ENCODE measurements at places on chromosomes 2 and 18.

DNA sequence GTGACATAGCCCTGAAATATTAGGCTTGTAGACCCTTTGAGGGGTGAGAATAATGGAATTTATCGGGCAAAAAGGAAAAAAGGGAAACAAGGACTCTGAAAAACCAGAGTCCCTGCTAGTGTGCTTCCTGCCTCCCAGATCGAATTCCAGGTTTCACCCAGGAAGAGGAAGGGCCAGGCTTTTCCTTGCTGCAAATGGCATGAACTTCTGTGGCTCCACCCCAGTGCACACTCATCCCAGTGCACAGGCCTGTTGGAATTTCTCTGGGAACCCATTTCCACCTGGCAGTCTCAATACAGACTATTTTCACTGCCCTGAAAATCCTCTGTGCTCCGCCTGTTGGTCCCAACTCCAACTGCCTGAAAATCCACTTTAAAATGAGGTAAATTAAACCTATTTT, 29.9 kb downstream of the C18orf54 start:
- no peak for DNase-seq

DNA sequence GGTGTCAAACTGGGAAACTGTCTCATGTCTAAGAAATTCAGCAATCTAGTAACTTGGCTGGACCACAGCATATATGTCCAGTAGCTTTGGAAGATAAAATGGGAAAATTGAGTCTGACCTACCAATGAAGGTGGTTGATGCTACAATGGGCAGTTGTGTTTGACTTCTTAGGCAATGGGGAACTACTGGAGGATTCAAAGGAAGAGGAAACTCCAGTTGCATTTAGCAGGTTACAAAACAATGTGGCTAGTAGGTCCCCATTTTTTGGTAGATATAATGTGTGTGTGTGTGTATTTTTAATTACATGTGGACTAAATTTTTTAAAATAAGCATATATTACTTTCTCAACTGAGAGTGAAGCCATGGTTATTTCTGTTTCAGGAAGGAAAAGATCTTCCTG, 427.7 kb downstream of the NBAS start:
- DNase-seq, result no peak

DNA sequence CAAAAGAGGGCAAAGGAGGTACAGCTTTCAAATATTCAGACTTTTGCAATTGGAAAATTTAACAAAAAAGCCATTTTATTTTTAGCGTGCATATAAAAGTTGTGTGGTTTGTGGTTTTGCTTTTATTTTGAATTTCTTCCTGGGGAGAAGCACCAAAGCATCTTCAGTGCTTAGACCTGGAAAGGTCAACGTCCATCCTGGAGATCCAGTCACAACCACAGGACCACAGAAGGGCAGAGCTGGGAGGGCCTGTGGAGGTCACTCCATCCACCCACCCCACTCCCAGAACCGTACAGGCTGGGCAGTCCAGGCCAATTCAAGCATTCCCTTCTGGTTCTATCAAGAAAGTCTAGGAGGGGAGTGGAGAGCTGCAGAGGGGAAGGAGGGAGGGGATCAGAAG, 43.8 kb downstream of the MPHOSPH10 start:
- DNase-seq, result no peak

- no peak for DNase-seq
Observed at GRCh38 chr2:241853651-241854341, 4.9 kb downstream of the PDCD1 start.

GRCh38 chr2:110101901-110102803, 13.5 kb downstream of the MALL start:
- no peak for DNase-seq

DNA sequence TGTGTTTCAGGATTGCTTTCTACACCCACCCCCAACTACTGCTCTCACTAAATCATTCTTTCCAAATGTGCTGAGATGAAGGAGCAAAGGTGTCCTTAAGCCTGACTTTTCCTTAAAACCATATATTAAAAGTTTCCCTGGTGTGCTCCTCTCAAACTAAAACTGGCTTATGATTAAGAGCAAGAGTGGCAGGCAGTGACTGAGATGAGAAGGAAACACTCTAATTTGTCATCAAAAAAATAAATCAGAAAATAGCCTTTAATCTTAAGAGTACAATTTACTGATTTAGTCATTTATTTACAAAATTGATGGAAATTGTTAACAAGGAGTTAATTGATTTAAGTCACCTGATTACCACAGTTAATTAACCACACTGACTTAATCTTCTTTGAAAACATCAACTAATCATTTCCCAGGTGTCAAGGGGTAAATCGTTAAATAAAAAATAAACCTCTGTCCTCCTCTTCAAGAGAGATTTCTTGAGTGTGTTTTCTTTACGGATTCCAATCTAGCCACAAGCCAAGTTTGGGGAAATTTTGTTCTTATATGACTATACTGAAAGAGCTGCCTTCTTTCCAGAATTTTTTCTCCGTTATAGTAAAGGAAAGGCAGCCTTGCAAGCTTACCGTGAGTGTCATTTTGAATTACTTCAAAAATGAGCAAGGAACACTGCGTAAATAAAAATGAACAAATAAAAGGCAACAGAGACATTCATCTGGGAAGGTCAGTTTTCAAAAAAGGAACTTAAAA, 17.4 kb downstream of the LRP2 start:
- no peak for DNase-seq

DNA sequence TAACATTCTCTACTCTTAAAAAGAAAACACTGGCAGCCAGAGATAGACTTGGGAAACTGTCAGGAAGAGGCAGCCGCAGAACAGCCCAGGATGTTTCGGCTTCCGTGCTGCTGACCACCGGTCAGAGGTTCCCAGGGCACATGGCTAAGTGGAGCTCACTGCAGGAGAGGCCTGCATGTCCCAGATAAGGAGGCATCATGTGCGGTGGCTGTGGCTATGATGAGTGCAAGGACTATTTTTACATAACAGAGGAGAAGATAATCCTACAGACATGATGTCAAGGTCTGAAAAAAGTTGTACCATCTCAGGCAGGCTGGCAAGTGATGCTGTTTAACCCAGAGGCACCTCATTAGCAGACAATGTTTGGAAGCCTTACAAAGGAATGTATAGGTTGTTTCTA, 252.3 kb downstream of the CYRIA start:
- DNase-seq, result no peak

DNA sequence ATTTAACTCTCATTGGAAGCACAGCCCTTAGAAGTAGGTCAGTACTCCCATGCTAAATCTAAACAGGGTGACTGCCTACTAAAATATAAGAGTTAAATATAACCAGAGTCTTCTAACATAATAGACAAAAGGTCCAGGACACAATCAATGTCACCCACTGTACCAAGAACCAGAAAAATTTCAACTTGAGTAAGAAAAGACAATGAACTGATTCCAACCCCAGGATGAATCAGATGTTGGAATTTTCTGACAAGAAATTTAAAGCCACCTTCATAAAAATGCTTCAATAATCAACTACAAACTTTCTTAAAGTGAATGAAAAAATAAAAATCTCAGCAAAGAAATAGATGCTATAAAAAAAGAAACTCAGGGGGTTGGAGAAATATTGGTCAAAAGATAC, 71.3 kb upstream of the NPAS2 start:
- no peak for DNase-seq

DNA sequence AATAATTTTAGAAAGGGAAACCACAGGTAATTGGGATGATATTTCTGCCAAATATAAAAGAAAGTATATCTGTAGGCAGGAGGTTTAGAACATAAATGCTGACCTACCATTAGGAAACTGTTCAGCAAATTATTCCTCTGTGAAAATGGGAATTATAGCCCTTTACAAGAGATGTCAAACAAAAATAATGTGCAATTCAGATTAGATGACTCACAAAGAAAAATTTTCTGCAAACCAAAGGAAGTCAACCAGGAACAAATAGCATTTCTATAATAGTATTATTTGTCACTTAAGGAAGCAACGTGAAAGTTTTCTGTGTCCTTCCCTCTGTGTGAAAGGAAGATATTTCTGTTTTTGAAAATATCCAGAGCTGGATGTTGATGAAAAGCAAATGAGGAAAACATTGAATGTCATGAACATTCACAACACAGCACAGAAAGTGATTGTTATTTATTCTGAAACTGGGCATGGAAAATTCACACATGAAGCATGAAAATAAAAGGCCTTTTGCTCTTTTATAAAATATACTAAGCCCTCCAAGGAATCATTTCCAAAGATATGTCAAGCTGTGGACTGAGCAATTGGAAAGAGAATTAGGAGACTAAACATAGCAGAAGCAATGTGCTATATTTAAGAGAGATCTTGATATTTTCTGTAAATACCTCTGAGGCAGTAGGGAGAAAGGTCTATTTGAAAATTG, 57.9 kb upstream of the SPHKAP start:
- DNase-seq, result peak; percentile 10

- no peak for DNase-seq
Observed at GRCh38 chr2:191010887-191011885, 2.8 kb downstream of the STAT1 start.

DNA sequence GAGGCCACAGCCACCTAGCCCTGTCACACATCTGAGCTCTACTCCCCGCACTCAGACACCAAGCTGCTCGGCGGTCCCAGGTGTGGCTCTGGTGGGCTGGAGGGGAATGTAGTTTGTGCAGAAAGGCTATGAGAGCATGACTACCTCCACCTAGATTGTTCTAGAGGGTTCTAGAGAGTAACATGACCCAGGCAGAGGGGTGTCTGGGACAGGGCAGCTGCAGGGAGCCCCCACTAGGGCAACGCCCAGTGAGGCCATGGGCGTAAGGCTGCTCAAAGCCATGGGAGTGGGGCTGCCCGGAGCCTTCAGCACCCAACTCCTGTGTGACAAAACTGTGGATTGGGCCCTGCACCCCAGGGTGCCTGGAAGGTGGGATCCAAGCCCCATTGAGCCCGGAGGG, 511.4 kb upstream of the MYT1L start:
- no peak for DNase-seq

DNA sequence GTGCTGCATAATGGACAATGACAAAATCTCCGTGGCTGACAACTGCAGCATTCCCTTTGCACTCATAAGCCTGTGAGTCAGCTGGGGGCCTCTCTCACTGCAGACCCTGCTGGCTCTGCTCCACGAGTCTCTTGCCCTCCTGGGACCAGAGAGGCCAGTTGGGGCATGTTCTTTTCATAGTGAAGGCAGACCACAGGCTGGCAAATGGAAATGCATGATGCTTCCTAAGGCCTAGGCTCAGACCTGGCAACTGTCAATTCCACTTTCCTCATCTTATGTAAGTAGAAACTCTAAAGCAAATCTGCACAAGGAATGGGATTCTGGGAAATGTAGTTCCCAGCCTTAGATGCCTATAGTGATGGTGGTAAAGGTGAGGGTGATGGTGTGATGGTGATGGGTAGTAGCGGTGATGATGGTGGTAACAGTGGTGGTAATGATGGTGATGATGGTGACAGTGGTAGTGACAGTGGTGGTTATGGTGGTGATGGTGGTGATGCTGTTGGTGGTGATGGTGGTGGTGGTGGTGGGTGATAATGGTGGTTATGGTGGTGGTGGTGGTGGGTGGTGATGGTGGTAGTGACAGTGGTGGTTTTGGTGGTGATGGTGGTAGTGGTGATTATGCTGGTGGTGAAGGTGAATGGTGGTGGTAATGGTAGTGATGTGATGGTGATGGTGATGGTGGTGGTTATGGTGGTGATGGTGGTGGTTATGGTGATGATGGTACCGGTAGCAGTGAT, 185.8 kb upstream of the ARL4C start:
- DNase-seq, result no peak

GRCh38 chr2:162926907-162927306, 88.3 kb upstream of the KCNH7 start:
- no peak for DNase-seq

- no peak for DNase-seq
Observed at GRCh38 chr2:127584516-127585033, 49.1 kb downstream of the MYO7B start.

DNA sequence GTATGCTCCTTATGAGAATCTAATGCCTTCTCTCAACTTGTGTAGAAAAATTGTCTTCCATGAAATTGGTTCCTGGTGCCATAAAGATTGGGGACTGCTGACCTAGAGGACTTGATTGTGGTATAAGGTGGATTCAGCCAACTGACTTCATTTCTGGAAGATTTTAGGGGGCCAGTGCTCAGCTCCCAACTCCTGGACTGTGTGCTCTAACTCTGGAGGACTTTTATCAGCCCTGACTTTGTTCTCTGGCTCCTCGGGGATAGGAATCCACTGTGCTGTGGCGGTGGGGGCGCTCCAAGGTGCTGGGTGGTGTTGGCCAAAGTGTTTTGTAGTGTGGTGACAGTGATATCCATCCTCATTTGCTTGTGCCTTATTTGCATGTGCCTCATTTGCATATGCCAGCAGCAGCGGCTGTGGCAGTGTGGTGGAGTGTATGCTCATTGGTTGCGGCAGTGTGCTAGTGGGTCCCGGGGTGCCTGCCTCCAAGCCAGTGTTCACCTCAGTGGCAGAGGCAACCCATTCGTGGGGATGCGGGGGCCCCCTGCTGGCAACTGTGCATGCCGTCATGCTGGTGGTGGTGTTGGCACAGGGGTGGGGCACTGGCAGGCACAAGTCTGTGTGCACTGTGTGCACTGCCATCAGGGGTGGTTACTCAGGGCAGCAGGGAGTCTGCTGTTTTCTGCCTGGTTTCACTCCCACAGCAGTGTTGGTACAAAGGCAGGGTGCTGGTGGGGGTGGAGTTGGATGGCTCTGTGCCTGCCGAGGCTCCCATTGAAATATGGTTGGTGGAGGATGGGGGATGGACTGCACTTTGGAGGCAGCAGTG, 19.6 kb downstream of the EHBP1 start:
- no peak for DNase-seq

DNA sequence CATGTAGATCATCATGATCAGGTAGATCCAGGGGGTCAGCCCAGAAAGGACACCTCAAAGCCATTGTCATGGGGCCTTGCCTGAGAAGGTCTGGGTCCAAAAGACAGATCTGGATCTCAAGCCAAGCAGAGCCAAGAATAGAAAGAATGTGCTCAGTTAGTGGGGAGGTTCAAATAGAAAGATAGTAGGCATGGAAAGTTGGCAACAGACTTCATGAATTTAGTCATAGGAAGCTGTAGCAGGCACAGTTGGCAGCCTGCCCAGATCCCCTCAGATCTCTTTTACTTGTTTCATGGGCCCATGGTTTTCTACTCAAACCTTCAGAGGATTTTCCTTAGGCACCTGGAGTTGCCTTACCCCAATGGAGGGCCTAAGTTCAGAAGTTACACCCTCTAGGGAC, 767.0 kb downstream of the SLC4A3 start:
- peak; percentile 32 for DNase-seq

GRCh38 chr18:8865934-8866333, 160.6 kb downstream of the MTCL1 start:
- no peak for DNase-seq

DNA sequence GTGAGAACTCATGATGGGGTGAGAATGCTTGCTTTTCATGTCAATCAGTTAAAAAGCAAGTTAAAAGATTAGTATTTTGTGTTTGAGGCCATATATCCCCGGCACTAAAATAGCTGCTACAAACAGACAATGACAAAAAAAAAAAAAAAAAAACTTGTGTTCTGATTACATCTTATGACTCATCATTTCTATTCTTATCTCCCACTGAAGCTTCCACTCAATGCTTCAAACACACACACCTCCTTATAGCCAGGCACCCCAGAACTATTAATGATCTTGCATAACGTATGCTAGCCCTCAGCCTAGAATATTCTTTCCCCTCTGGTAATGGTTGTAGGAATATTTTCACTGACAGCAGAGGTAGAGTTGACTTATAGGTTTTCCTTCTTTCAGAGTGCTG, 778.3 kb downstream of the TRIB2 start:
- no peak for DNase-seq
